8988T (cell line): ENCODE measurements at places on chromosomes 13 and 19.

GRCh38 chr19:19642506-19643157 is 825 bp downstream of the GMIP start:
- DNase-seq = peak; percentile 75

GRCh38 chr13:112174476-112175110 is 107.6 kb downstream of the SOX1 start:
- DNase-seq = no peak

- no peak for DNase-seq
Observed at GRCh38 chr19:54431255-54431838, 16.1 kb downstream of the TTYH1 start.

DNA sequence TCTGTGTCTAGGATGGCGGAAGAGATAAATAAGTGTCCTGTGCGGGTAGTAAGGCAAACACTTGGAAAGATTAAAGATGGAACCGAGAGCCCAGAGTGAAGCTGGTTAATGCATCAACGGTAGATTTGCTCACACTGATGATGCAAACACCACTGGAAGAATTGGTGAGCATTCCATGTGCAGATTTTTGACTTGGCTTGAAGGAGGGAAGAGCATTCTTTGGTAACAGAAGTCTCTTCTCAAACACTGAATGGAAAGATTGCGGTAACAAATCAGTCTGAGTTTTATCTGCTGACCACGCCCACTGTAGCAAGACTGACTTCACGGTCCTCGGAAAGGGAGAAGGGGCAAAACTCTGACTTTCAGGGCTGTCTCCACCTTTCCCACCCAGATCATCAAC is 112.5 kb downstream of the COL4A1 start:
- no peak for DNase-seq

GRCh38 chr13:112696001-112696868 is 6.4 kb downstream of the ATP11A start:
- DNase-seq = no peak

GRCh38 chr13:100398360-100398759 is 190.2 kb downstream of the GGACT start:
- DNase-seq = no peak

DNA sequence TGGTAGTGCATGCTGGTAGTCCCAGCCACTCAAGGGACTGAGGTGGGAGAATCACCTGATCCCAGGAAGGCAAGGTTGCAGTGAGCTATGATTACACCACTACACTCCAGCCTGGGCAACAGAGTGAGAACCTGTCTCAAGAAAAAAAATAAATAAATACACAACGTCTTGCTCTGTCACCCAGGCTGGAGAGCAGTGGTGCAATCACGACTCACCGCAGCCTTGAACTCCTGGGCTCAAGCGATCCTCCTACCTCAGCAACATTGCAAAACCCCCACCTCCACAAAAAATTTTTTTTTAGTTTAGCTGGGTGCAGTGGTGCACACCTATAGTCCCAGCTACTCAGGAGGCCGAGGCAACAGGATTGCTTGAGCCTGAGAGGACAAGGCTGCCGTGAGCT is 8.8 kb downstream of the TPM4 start:
- DNase-seq = no peak

GRCh38 chr19:43790587-43790986 is 9.8 kb upstream of the KCNN4 start:
- DNase-seq = no peak

DNA sequence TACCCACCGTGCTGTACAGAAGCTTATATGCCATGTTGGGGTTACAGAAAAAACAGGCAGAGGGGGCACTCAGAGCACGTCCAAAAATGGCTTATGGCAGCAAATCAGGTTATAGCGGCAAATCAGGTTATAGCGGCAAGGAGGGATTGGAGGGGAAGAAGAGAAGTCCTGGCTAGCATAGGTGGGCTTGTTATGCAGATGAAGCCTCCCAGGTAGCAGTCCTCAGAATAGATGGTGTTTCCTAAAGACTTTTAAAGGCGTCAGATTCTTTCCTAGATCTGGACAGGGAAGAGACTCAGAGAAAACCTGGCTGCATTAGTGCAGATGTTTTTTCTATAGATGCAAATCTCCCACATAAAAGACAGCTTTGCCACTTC is 19.8 kb upstream of the PLEKHF1 start:
- no peak for DNase-seq

GRCh38 chr13:46909042-46909441 is 12.2 kb upstream of the HTR2A start:
- DNase-seq = no peak

DNA sequence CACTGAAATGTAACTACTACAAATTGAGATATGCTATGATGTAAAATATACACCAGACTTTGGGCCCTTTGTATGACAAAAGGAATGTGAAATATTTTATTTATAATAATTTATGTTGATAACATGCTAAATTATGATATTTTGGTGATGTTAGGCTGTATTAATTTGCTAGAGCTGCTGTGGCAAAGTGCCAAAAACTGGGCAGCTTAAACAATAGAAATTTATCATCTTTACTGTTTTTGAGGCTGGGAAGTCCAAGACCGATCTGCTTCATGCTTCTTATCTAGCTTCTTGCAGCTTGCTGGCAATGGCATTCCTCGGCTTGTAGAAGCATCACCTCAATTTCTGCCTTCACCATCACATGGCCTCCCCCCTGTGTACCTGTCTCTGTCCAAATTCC is 245.0 kb downstream of the GPC5 start:
- no peak for DNase-seq

- no peak for DNase-seq
Observed at GRCh38 chr19:40633207-40633606, 32.0 kb downstream of the LTBP4 start.

- peak; percentile 61 for DNase-seq
Observed at GRCh38 chr19:34120846-34121639, 51.3 kb upstream of the LSM14A start.

DNA sequence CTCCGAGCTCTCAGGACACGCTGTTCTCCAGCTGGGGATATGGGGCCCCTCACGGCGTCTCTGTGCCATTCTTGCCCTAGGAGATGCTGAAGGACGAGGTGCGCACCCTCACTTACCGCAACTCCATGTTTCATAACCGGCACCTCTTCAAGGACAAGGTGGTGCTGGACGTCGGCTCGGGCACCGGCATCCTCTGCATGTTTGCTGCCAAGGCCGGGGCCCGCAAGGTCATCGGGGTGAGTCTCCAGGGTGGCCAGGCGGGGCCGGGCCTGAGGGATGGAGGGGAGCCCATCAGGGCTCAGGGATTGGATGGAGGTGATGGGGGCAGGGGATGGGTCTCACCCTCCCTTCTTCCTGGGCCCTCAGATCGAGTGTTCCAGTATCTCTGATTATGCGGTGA is 4.8 kb downstream of the PRMT1 start:
- no peak for DNase-seq

DNA sequence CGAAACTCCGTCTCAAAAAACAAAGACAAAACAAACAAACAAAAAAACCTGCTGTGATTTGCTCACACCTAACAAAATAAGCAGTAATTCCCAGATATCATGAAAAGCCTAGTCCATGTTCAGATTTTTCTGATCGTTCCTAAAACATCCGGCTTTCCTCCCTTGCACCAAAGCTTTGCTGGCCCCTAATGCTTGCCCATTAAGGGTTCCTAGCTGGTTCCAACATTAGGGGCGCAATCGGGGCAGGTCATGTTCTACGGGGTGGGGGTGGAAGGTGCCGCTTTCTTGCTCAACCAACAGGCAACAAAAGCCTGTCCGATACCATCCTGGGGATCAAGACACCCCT is 25.5 kb upstream of the FXYD3 start:
- DNase-seq = no peak

- no peak for DNase-seq
Observed at GRCh38 chr19:45421947-45422498, 1.7 kb downstream of the ERCC1 start.

- DNase-seq = no peak
Observed at GRCh38 chr19:7545300-7545699, 9.8 kb downstream of the PNPLA6 start.

GRCh38 chr13:35143123-35143522 is 201.1 kb downstream of the NBEA start:
- DNase-seq = no peak

GRCh38 chr19:10499550-10500246 is 3.5 kb downstream of the KEAP1 start:
- no peak for DNase-seq

- DNase-seq = no peak
Observed at GRCh38 chr13:51063909-51064308, 47.2 kb downstream of the C13orf42 start.

GRCh38 chr13:90177512-90177911 is 1170.0 kb upstream of the MIR17HG start:
- DNase-seq = no peak

- no peak for DNase-seq
Observed at GRCh38 chr13:71278512-71278911, 588.5 kb downstream of the DACH1 start.

DNA sequence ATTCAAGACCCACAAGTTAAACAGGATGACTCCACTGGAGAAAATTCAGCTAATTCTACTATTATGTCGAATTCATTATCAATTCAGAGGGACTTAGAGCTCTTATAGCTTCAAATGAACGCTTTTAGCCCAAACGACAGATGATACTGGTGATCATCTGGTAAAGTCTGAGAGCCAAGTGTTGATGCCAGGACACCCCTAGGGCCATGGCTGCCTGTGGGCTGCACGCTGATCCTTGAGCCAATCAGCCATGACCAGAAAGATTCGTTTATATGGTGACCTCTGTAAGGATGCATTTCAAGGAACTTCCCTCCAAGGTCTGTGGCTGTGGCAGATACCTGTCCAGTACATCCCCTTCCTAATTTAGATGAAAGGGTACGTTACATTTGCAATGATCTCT is 10.9 kb downstream of the MEDAG start:
- DNase-seq = no peak

- DNase-seq = no peak
Observed at GRCh38 chr13:43274881-43275280, 251.5 kb downstream of the DNAJC15 start.

- no peak for DNase-seq
Observed at GRCh38 chr19:10976131-10976892, 15.5 kb downstream of the SMARCA4 start.

DNA sequence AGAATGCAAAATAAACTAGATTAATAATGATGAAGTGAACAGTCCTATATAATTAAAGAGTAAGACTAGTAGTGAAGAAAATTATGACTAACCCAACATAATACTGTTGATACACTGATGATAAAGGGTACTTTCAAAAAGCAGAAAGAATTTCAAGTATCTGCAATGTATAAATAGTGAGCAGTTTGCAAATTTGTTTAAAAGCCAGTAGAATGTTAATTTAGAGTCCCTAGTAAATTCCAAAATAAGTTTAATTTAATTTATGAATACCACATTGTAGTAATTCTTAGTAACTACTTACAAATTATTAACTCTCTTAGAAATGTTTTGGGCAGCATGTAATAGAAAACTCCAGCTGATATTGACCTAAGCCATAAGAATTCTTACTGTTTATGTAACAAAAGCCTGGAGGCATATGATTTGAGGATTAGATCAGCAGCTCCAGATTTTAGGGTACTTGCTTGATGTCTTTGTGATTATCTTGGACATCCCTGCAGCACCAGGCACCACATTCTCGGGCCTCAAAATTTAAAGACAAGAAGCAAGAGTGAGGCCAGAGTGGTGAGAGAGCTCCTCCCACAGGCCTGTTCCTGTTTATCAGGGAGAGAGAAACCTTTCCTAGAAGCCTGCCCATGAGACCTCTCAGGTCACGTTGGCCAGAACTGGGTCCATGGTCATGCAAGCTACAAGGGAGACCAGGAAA is 67.6 kb upstream of the TDRD3 start:
- no peak for DNase-seq

- no peak for DNase-seq
Observed at GRCh38 chr13:79346300-79346914, 59.6 kb downstream of the RBM26 start.

- DNase-seq = no peak
Observed at GRCh38 chr13:50580684-50581305, 262.7 kb downstream of the DLEU7 start.

DNA sequence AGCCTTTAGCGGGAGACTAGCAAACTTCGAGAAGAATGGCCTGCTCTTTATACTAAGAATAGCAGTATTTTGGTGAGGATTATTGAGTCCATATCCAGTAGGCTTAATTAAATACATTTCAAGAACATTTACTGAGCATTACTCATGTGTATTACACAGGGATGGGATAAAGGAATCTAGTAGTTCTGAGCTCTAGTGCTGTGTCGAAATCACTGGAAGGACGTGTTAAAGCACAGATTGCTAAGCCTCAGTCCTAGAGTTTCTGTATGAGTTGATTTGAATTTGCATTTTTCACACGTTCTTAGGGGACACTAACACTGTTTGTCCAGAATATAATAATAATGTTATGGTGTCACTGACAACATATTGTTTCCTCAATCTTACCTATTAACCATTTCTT is 9.0 kb downstream of the ZNF302 start:
- DNase-seq = no peak

GRCh38 chr13:103803349-103803748 is 737.1 kb upstream of the SLC10A2 start:
- no peak for DNase-seq

- DNase-seq = no peak
Observed at GRCh38 chr13:28953714-28954418, 133.7 kb downstream of the MTUS2 start.

DNA sequence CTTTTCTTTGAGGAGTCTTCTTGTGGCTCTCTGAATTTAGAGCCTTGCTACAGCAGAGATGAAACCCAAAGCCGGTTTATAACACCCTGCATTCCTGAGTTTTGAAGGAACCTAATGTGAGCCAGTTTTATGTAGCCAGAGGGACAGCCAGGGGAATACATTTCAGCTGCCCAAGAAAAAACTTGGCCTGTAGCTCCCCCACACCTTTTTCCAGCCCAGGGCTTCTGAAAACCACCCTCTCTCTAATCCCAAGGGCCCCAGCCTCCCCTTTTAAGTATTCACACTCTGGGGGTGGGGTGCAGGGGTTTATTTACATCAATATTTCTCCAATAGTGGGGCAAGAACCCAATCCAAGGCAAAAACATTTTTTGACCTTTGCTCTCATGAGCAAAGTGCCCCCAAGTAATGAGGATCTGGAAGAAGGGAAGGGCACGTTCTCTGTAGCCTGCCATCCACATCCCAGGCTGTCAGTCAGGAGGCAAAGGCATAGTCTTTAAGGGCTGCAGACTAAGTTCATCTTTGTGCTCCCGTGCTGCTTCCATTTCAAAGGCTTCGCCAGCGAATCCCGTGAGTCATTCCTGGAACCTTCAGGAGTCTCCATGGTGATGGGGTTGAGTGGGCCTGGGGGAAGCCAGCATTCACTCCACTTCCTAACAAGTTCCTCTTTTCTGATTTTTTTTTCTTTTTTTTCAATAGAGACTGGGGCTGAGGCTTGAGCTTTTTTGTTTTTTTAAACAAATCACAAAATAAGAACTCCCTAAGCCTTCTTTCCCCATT is 33.2 kb upstream of the MEDAG start:
- DNase-seq = no peak

GRCh38 chr13:94201022-94201421 is 278.5 kb downstream of the DCT start:
- no peak for DNase-seq
